Natural killer cell (primary cell): ENCODE measurements at places on chromosomes 3 and 15.

- no peak for DNase-seq
Measured at GRCh38 chr15:74302821-74303359, 64.6 kb downstream of the CYP11A1 start.

DNA sequence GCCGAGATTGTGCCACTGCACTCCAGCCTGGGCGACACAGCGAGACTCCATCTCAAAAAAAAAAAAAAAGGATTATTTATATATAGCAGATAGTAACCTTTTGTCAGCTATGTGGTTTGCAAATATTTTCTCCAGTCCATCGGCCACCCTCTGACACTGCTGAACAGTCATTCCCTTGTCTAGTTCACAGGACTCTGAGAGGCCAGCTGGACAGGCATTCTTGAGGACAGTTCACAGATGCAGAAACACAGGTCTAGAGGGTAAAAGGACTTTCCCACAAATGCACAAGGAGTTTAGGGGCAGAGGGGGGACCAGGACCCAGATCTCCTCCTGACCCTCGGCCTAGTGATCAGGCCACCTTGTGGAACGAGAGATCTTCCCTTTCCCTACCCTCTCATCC is 7.5 kb upstream of the TMEM40 start:
- DNase-seq: no peak

DNA sequence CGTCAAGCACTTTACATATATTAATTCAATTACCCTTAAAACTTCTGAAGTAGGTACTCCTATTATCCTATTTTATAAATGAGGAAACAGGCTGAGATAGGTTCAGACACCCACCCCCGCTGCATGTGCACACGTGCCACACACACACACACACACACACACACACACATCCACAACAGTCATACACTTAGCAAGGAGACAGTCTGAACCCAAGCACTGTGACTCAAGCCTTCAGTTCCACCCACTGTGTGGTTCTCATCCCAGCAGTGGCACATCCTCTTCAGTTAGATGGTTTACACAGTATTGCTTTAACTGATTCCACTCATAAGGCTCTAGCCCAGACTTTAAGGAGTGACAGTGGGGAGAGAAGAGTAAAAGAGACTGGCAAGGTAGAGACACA is 91.1 kb upstream of the FGF7 start:
- DNase-seq: no peak

DNA sequence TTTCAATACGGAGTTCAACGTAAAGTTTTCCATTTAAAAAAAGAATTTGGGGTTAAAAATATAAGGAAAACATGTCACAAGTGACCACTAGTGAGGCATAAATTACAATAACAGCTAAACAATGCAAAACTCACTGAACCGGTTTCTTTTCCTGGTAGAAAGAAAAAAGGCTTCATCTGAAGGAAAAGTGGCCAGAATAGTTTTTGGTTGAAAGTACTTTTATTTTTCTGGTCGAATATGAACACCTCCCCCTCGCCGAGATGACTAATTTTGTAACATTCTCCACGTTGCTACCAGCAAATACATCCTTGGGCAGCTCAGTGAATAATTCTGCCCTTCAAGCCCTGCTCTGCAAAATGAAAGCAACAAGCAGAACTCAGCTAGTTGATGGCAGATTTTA is 3.9 kb upstream of the SRGAP3 start:
- no peak for DNase-seq

- no peak for DNase-seq
Measured at GRCh38 chr3:51156147-51156546, 228.9 kb upstream of the MANF start.

DNA sequence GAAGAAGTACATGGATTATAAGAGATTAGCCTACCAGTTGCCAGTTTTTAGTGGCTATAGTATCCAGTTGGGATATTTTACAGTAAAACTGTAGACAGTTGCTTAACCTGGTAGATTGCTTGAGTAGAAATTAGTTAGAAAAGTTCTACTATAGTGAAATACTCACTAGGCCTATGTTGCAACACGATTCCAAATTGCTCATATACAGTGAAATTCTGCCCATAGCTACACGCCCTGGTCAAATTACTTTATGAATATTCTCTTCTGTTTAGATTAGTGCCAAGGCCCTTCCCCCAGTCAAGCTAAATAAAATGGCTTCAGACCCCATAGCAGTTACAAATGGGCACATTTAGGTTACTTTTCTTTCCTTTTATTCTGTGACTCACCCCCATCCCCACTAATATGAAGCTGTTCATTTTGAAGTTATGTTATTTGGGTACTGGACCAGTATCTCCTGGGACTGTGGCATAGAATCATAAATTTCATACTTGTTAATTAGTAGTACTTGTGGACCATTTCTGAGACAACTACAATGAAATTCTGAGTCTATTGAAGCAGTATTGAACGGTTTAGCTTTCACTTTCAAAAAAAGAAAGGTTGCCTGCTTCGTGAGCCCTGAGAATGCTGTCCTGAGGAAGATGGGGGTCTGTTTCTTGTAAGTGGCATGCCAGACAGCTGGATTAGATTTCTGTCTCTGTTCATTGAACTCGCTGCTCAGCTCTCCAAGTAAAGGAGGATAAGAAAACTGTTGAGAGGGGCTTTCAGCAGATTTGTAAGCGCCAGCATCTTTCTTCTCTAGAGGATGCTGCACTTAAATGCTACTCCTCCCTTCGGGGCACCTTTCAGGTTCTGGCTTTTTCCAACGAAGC is 65.8 kb upstream of the CFAP20DC start:
- DNase-seq: no peak

GRCh38 chr3:193788189-193788991 is 195.4 kb downstream of the OPA1 start:
- DNase-seq: peak; percentile 22
